ENCODE measurements at places on chromosomes 5 and 9.

DNA sequence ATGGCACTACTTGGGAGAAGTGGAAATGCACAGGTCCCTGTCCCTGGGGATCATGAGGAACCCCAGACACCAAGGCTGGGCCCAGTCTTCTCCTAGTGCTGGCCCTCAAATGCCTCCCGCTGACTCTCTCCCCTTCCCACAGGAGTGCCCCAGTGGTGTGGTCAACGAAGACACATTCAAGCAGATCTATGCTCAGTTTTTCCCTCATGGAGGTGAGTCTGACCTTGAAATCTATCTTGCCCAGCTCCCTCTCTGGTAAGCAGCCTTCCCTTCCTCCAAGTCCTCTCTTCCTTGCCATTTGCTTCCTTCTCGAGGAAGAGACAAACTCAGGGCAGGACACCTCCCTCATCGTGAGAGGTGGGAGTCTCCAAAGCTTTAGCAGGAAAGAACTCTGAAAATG lies 63.3 kb upstream of the GABRP start:
- no peak for DNase-seq

- no peak for DNase-seq
These were observed 350.5 kb downstream of the ZNF608 start for GRCh38 chr5:124395926-124396325.

- no peak for DNase-seq
These were observed 11.0 kb downstream of the IFNA21 start for GRCh38 chr9:21155501-21155900.

- no peak for DNase-seq
These were observed 204.8 kb downstream of the CDH9 start for GRCh38 chr5:26833596-26833995.

GRCh38 chr5:65271906-65272305 lies 209.8 kb downstream of the ADAMTS6 start:
- no peak for DNase-seq

DNA sequence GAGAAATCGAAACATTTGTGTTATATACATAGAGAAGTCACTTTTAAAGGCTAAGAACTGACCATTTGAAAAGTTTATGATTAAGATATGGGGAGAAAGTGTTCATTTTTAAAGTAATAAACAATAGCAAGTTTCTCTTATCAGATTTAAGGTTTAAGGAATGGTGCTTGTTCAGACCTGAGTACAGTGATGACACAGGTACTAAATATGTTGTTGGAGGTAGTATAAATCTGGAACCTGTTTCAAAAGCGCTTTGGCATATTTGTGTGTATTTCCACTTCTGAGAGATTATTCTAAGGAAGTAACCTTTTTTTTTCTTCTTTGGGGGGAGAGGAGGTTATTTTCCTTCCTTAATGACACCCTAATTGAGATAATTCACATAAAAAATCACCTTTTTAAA lies 18.4 kb downstream of the CDC42SE2 start:
- no peak for DNase-seq

DNA sequence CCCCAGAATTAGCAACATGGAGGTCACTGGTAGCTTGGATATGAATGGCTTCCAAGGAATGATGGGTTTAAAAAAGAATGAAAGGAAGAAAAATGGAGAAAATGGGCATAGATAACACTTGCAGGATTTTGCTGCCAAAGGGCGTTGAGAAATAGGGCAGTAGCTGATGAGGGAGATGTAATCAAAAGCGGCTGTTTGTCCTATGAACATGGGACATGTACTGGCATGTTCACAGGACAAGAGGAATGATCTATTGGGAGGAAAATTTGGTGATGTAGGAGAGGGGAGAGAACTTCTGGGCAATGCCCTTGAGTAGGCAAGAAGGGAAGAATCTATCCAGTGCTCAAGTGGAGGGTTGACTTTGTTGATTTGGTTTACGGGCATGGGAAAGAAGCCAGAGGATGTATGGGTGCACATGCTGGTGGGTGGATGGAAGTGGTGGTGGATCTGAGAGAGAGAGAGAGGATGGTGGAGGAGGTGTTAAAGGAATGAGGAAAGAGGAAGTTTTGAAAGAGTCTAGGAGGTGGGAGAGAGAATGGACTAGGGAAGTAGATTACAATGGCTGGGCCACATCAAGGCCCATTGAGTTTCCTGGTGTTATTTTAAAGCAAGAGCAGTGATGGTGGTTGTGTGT lies 115.1 kb upstream of the MVB12B start:
- no peak for DNase-seq

DNA sequence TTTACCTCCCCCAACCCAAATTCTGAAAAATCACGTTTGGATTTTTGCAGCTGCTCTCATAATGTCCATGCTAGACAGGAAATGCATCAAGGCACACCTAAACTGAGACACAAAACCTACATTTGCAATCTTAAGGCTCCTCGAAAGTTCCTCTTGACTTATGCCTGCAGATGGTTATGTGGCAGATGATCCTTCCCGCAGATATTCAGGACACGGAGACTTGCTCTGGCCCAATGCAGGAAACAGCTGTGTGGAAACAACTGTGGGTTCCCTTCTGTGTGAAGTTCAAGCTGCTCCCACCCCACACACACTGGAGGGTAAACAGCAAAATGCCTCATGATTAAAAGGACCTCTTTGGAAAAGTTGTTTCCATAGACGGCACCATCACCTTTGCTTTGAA lies 253.8 kb downstream of the EBF1 start:
- no peak for DNase-seq

GRCh38 chr9:112186695-112187094 lies 11.6 kb upstream of the SUSD1 start:
- DNase-seq: no peak

DNA sequence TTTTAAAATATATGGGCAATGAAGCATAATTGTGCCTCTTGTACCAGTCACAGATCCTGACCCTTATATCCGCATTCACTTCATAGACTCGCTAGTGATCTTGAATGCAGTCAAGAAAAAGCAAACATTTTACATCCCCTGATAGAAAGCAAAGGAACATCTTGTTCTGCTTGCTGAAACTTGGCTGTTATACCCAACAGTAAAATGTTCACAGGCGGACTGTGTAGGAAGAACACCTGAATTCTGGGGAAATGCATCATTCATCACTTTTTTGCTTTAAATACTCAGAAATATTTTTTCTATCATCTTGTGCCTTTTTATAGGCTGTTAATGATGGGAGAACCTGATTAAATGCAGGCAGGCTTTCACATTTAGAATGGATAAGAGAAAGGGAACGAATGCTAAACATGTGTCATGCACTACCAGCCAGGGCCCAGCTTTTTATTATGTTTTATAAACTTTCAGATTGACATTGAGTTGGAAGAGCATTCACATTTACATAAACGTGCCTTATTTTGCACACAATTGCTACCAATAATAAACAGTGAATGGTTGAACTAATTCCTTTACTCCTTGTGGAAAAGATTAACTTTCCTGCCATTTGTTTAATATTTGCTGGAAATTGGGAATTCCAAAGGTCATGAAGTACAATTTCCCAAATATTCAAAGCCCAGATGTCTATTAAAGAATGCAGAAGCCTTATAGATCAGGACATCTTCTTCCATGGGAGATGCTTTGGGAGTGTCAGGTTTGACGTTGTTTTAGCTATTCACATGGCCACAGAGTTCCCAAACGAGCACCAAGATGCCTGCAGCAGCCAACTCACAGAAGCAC lies 756.2 kb downstream of the TLE1 start:
- no peak for DNase-seq

DNA sequence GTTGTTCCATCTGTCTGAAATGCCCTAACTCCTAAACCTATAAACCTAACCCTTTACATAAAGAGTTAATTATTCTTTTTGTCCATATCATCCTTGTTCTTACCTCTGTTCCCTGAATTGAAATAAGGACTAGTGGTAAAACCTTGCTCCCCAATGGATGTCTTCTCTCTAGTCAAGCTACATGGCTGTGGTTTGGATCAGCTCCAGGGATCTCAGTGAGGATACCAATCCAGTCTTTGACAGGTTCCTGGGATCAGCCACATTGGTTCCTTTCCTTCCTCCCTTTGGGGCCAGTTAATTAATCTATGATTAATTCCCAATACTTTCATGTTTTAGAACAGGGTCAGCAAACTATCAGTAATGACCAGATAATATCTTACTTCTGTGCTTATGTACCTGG lies 151.6 kb downstream of the SIL1 start:
- no peak for DNase-seq

DNA sequence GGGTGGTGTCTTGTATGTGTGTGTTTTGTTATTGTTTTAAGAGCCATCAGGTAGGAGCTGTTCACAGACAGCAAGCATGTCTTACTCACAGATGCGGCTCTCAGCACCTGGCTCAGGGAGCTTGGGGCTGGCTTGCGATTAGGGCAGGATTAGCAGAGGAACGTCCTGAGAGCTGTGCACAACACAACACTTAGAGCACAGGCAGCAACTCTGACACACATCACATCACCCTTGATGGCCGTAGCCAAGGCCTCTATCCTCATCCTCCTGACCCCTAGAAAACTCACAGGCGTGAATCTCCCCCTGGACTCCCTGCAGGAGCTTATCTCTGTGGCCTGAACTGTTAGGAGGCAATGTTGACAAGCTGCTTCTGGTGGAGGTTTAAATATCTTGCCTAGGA lies 7.1 kb upstream of the IL17B start:
- no peak for DNase-seq

- no peak for DNase-seq
These were observed 30.6 kb downstream of the SYK start for GRCh38 chr9:90832261-90832660.
